ENCODE measurements at places on chromosomes 2 and 18.

DNA sequence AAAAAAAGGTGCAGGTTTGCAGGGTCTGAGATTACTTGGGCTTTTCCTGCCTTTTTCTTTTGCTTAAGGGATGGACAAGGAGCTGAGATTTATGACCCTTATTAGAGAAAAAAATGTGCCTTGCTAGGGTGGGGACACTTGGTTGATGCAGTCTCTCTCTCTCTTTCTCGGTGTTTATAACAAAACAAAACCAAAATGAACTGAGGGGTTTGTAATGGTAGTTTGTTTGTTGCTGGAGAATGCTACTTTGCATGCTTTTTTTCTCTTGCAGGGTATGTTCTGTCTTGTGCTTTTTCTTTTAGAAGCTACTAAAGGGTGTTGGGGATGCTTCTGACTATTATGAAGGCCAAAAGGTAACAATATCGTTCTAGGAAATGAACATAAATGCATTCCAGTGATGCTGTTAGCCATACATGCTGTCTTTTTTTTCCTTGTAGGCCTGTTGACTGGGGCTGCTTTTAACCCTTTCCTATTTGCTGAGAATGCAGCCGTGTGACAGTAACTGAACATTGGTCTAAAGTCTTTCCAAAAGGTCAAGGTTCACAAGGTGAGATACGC, 435 bp downstream of the ZNF532 start:
- DNase-seq = no peak

DNA sequence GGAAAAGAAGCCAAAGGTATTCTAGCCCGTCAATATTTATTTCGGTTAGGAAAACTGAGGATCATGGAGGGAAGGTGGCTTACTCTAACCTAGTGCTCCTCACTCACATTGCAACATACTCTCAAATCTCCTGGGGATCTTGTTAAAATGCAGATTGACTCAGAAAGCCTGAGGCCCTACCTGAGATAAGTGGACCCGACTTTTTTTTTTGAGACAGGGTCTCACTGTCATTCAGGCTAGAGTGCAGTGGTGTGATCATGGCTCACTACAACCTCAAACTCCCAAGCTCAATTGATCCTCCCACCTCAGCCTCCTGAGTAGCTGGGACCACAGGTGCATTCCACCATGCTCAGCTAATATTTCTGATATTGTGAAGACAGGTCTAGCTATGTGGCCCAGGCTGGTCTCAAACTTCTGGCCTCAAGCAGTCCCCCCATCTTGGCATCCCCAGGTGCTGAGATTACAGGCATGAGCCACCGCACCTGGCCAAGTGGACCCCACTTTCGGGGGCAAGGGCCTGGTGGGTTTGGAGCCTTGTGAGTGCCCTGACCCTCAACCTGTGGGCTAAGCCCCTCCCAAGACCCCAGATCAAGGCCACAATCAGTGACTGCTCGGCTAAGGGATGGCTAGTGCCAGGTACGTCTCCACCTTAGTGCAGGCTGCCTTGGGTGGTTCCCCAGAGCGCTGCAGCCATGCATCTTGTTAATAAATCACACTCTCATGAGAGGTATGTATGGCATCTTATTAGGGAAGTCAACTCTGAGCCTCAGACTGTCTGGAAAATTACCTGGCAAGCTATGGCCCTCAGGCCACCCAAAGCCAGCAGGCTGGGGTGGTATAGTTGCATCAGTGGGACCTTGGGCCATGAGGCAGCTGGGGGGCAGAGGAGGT, 1.1 kb upstream of the NEURL3 start:
- no peak for DNase-seq

GRCh38 chr2:150182566-150183235, 304.8 kb downstream of the RND3 start:
- DNase-seq = no peak

DNA sequence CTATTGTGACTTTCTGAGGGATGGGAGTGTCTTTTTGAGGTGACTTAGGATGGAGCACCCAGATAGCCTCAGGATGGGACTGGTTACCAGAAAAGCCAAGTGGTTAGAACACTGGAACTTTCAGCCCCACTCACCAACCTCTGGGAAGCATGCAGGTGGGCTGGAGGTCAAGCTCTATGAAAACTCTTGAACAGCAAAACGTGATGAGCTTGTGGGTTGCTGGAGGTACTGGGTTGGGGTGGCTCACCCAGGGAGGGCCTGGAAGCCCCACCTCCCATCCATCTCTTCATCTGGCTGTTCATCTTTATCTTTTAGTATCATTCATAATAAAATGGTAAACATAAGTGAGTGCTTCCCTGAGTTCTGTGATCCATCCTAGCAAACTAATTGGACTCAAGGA, 216.4 kb downstream of the SPP2 start:
- no peak for DNase-seq

GRCh38 chr18:3016585-3017297, 3.8 kb upstream of the LPIN2 start:
- no peak for DNase-seq

- no peak for DNase-seq
Measured at GRCh38 chr18:27862041-27862682, 314.8 kb downstream of the CDH2 start.

GRCh38 chr18:62935994-62936393, 220.7 kb downstream of the PHLPP1 start:
- no peak for DNase-seq
